ENCODE measurements at places on chromosomes 7 and 10.
A peak's percentile ranks its signal among the peaks of the same experiment; 100 is the strongest.

- no peak for DNase-seq
These were observed 680.2 kb upstream of the GHITM start for GRCh38 chr10:83459124-83459523.

- DNase-seq, result no peak
These were observed 45.6 kb downstream of the SMURF1 start for GRCh38 chr7:99098286-99098823.

GRCh38 chr7:106346678-106347217 lies 62.0 kb upstream of the NAMPT start:
- DNase-seq, result peak; percentile 10

DNA sequence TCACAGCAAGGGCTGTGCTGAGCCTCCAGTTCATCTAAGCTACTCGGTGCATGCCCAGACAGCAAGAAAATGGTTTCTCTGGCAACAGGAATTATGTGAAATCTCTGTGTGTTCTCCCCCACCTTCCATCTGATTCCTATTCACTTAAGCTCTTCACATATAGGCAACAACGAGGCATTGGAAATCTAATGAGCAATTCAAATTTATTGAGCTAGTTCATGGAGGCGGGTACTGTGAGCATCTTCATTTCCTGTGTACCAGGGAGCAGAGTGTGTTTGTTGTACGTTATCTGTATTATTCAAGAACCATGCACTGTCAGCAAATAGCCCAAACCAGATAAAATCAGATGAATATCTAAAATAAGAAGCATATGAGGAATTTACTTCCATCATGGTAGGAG lies 739.1 kb downstream of the MAGI2 start:
- DNase-seq, result no peak

DNA sequence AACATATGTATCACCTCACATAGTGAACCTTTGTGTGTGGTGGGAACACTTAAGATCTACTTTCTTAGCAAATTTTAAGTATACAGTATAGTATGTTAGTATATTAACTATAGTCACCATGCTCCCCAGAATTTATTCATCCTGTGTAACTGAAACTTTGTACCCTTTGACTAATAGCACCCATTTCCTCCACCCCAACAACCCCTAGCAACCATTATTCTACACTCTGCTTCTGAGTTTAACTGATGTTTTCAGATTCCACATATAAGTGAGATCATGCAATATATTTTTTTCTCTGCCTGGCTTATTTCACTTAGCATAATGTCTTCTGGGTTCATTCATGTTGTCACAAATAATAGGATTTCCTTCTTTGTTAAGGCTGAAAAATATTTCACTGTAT lies 6.9 kb upstream of the VWDE start:
- no peak for DNase-seq

- DNase-seq, result no peak
These were observed 1159.5 kb downstream of the CNTNAP2 start for GRCh38 chr7:147276106-147276505.

DNA sequence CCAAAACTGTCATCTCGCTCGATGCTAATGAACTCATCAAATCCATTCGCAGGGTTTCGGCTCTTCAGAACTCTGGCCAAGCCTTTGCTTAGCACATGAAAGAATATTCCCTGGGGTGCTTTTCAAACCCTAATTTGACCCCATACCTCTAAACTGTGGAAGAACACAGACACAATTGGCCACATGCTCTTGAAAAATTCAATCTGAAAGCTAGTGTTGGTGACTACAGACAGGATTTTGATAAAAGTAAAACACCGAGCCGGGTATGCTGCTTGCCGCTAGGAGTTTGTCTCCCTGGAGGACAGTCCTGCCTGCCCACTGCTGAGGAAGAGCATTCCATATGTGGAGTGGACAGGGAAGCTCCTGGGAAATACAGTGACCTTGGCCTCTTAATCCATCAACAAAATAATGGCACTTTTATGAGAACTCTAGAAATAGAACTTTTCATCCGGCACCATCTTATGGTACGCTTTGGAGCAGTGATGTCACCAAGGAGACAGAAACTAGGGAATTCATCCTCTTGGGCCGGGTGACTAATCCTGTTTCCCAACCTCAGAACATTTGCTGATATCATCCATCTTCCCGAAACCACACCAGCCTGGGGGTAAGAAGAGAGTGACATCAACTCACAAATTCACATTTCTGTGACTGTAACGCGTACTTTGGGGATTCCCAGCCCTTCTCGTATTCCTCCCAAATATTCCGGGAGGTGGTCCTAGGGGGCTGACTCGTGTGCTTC lies 34.2 kb downstream of the MTURN start:
- DNase-seq, result no peak

GRCh38 chr7:130740606-130741005 lies 6.6 kb upstream of the KLF14 start:
- no peak for DNase-seq

DNA sequence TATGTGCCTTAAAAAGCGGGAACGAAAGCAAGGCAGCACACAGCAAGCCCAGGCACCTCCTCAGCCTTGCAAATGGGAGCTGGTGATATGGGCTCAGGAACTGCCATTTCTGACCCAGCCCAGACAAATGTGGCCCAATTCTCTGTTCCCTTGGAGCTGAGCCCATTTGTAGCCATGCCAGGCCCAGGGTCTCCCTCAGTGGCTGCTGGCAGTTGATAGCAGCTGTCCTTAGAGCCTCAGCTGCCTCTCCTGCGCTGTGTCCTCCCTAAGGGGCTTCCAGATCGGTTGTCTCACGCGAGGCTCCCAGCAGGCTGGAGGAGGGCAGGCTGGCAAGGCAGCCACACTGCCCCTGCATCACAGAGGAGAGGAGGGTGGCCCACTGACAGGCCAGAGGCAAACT lies 275.8 kb downstream of the KCNMA1 start:
- DNase-seq, result no peak

GRCh38 chr7:27155816-27156507 lies 513 bp downstream of the HOXA7 start:
- DNase-seq, result no peak

GRCh38 chr7:39987641-39988347 lies 37.7 kb downstream of the CDK13 start:
- DNase-seq, result no peak

DNA sequence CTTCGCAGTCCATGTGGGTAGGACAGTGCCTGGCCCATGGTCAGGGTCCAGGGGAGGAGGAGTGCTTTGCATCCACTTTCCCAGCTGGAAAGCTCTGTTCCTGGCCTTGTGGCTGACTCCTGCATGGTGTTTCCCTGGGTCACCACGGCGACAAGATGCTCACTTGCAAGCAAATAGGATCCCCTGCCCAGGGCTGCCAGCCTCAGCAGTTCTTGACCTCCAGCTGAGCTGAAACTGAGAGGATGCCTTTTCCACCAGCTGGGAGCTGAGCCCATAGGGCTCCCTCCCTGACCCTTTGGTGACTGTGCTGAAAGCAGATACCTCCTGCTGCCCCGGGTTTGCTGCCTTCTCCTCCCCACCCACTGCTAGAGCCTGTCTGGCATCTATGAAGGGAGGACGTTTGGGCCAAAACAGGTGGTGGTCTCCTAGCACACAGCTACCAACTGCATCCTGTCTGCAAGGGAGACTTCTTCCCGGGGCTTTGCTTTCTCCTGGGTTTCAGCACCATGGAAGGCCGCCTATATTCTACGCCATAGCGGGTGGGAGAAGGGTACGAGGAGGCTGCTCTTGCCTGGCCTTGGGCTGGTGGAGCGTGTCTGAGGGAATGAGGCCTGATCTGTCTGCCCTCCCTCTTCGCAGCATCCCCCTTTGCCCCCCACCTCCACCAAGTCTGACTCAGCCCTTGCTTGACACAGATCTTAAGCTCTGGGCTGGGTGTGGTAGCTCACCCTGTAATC lies 34.4 kb downstream of the UBTD1 start:
- DNase-seq, result no peak

DNA sequence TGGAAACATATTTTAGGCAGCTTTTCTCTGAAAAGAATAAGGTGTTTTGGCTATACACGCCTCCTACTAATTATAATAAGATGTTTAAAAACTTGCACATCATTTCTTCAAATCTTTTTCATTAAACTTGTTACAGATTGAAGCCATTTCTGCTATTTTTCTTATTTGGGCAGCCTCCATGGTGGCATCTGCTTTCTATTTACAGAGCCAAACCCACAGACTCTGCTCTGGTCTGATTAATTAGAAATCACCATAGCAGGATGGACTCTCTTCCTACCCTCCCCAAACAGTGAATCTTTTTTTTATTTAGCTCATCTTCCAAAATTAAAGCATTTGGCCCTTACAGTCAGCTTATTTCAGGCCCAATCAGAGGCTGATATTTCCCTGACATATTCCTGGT lies 85.7 kb upstream of the AOAH start:
- DNase-seq, result no peak

GRCh38 chr7:128855559-128855958 lies 7.1 kb upstream of the ATP6V1F start:
- no peak for DNase-seq

DNA sequence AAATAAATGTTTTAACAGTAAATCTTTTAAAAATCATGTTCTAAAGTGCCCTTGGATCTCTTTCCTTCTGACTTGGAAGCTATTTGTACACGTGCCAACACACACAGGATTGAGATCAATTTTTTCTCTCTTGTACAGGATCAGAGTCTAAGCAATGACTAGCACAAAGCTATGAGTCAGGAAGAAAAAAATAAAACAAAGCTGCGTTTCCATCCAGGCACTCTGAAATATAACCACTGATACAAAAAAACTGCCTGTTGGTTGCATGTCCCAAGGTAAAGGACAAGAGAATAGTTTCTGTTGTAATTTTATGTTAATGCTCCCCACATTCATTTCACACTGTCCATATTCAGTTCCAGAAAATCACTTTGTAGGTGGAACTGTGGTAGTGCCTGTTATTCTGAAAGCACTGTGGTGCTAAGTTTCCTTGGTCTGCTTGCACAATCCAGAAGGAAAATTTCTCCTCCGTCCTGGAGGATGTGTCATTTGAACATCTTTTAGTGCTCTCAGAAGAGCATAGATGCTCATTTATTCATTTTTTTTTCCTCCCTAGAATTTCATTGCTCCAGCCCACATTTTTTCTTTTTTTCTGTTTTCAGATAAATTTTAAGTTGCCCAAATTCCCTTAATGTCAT lies 113.4 kb downstream of the PLXDC2 start:
- no peak for DNase-seq

DNA sequence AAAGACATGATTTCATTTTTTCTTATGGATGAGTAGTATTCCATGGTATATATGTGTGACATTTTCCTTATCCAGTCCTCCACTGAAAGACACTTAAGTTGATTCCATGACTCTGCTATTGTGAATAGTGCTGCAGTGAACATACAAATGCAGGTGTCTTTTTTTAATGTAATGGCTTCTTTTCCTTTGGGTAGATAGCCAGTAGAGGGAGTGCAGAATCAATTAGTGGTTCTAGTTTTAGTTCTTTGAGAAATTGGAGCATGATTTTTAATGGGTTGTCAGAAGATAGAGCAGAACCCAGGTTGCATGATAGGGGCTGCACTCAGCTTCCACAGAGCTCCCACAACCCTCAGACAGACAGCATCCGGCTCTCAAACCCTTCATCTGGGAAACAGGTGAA lies 152.9 kb upstream of the PLXDC2 start:
- no peak for DNase-seq
